ENCODE measurements at places on chromosomes 2 and 18. TPM values are rescaled to one million over a fixed set of nuclear protein-coding genes. Genes with fewer than 3 reads are reported as not detected.
A peak's percentile ranks its signal among the peaks of the same experiment; 100 is the strongest.

The GPAT2 gene
- not detected for total RNA-seq

The EGR4 gene
- not detected for total RNA-seq

GRCh38 chr2:229376866-229377265 lies 105.8 kb upstream of the PID1 start:
- peaks cover 1% of the 10 kb centered on the region for H3K27me3 ChIP-seq
- DNase-seq = no peak
- H3K4me3 ChIP-seq = no peak overlapping the region
- no peak overlapping the region for H3K27ac ChIP-seq

DNA sequence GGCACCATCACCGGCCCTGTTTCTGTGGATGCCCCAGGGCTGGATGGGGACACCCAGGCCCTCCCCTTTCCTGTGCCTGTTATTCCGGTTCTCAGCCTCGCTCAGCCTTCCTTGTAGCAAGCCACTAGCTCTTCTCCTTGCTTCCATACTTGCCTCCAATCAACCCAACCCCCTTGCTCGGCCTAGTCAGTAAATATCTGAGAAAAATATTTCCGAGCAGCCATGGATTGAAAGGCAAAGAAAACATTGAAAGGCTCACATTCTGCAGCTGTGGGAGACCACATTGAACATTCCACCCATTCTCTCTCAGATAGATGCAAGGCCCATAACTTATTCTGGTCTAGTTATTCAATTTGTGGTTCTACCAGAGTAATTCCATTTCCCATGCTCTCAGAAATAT lies 114.9 kb downstream of the SPP2 start:
- peaks cover 69% of the 10 kb centered on the region for H3K4me1 ChIP-seq
- H3K4me3 ChIP-seq = peak overlapping the region; percentile 8
- H3K27me3 ChIP-seq = no peaks in the 10 kb centered on the region
- peak overlapping the region; percentile 96 for H3K27ac ChIP-seq
- no peaks in the 10 kb centered on the region for H3K36me3 ChIP-seq

The MAL gene
- total RNA-seq = not detected

GRCh38 chr2:72782520-72782919 lies 43.3 kb downstream of the EXOC6B start:
- no peaks in the 10 kb centered on the region for H3K27me3 ChIP-seq
- DNase-seq = no peak
- no peak overlapping the region for H3K4me3 ChIP-seq
- H3K4me1 ChIP-seq = peaks cover 25% of the 10 kb centered on the region
- no peak overlapping the region for H3K27ac ChIP-seq

The LAMA1 gene
- total RNA-seq = 3.9 TPM

DNA sequence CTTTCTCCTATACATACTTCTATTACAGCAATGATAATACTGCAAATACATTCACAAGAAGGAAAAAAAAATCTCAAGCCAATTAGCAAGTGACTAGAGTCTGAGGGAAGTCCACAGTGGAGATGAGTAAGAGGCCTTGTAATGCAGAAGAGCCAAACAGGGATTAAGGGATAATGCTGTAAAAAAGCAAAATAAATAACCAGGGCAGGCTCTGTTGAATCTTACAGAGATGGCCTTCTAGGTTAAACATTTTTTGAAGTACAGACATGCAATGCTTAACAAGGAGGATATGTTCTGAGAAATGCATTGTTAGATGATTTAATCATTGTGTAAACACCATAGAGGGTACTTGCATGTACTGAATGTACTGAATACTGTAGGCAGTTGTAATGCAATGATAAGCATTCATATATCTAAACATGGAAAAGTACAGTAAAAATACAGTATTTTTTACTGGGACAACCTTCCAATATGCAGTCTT lies 122.1 kb upstream of the RMDN2 start:
- peak overlapping the region; percentile 13 for H3K4me3 ChIP-seq
- H3K27me3 ChIP-seq = no peaks in the 10 kb centered on the region
- DNase-seq = no peak

- H3K4me1 ChIP-seq = no peaks in the 10 kb centered on the region
- peaks cover 2% of the 10 kb centered on the region for H3K27me3 ChIP-seq
- no peak for DNase-seq
These were observed 117.6 kb downstream of the FAM124B start for GRCh38 chr2:224284134-224284946.

DNA sequence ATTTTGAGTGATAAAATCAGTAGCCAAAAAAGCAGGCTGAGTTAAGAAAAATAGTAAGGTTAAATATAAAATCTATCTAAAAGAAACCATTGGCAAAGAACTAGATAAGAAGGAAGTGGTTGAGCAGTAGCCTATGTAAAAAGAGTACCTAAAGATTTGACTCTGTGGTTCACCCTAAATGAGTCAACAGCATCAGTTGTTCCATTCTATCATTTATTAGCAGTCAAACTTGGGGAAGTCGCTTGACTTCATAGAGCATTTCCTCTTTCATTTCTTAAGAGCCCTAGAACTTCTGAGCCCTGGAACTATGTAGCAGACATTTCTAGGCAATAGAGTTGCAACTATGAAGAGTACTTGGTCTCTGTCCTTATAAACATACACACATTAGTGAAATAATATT lies 381.7 kb downstream of the NUP35 start:
- no peaks in the 10 kb centered on the region for H3K4me1 ChIP-seq
- no peak overlapping the region for H3K4me3 ChIP-seq
- no peak overlapping the region for H3K27ac ChIP-seq
- DNase-seq = no peak
- peaks cover 4% of the 10 kb centered on the region for H3K27me3 ChIP-seq

GRCh38 chr2:118969734-118970395 lies 27.9 kb downstream of the MARCO start:
- DNase-seq = no peak
- no peaks in the 10 kb centered on the region for H3K4me1 ChIP-seq
- H3K36me3 ChIP-seq = no peaks in the 10 kb centered on the region
- no peak overlapping the region for H3K4me3 ChIP-seq
- no peak overlapping the region for H3K27ac ChIP-seq

GRCh38 chr2:127314193-127314988 lies 20.4 kb upstream of the ERCC3 start:
- H3K27ac ChIP-seq = no peak overlapping the region
- DNase-seq = no peak
- no peak overlapping the region for H3K4me3 ChIP-seq

- no peak for DNase-seq
- no peaks in the 10 kb centered on the region for H3K4me1 ChIP-seq
- H3K4me3 ChIP-seq = no peak overlapping the region
- H3K36me3 ChIP-seq = no peaks in the 10 kb centered on the region
These were observed 87.2 kb upstream of the YWHAQ start for GRCh38 chr2:9717886-9718451.

DNA sequence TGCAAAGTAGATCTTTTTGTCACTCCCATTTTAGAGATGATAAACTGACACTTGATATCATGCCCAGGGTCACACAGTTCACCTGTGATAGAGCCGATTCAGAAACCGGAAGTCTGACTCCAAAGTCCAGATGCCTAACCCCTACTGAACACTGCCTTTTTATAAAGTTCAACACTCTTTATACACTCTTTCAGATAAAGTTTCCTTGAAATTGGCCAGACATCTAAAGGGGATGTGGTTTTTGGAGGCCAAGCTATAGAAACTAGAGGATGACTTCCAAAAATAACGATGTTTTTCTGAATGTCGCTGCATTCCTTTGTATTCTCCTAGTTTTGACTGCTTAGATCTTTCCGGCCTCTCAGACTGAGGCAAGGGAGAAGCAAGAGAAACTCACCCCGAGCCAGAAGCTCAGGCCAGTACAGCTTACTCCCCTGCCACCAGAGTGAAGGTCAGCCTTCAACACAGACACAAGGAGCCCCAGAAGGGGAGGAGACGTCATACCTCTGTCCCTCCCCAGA lies 61.8 kb downstream of the NRP2 start:
- no peak overlapping the region for H3K4me3 ChIP-seq
- peaks cover 20% of the 10 kb centered on the region for H3K4me1 ChIP-seq
- no peak for DNase-seq
- H3K27ac ChIP-seq = peak overlapping the region; percentile 76

- H3K36me3 ChIP-seq = peaks cover 22% of the 10 kb centered on the region
- H3K27me3 ChIP-seq = no peaks in the 10 kb centered on the region
- no peaks in the 10 kb centered on the region for H3K4me1 ChIP-seq
- H3K27ac ChIP-seq = no peak overlapping the region
These were observed 16.9 kb upstream of the RNU4ATAC start for GRCh38 chr2:121513597-121514333.

DNA sequence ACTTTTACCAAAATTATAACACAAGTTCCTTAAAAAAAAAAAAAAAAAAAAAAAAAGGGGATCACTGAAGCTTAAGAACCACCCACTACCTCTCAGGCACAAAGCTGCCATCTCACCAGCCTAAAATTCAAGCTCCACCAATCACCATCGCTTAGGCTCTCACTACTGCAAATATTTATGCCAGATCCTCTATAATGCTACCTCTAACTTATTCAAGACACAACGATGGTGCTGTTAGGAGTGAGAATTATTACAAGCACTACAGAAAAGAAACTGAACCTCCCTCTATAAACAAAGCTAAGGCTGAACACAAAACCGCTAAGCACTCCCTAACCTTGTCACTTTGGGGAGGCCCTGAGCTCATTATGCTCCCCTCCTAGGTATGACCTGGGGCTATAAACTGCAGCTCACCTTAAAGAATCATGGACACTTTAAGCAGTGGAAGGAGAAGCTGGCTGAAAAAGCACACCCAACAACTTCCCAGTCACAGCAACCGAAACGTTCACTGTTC lies 3.6 kb downstream of the FZD5 start:
- H3K36me3 ChIP-seq = peaks cover 2% of the 10 kb centered on the region
- peaks cover 24% of the 10 kb centered on the region for H3K27me3 ChIP-seq
- no peak overlapping the region for H3K4me3 ChIP-seq
- H3K27ac ChIP-seq = no peak overlapping the region
- H3K4me1 ChIP-seq = peaks cover 34% of the 10 kb centered on the region

GRCh38 chr2:225994748-225995405 lies 595.4 kb downstream of the NYAP2 start:
- no peaks in the 10 kb centered on the region for H3K36me3 ChIP-seq
- no peaks in the 10 kb centered on the region for H3K27me3 ChIP-seq
- peaks cover 18% of the 10 kb centered on the region for H3K4me1 ChIP-seq
- DNase-seq = no peak
- peak overlapping the region; percentile 9 for H3K27ac ChIP-seq

- H3K27me3 ChIP-seq = peaks cover 9% of the 10 kb centered on the region
These were observed 104.7 kb downstream of the GPR39 start for GRCh38 chr2:132521341-132521740.

The ACMSD gene
- not detected for total RNA-seq

DNA sequence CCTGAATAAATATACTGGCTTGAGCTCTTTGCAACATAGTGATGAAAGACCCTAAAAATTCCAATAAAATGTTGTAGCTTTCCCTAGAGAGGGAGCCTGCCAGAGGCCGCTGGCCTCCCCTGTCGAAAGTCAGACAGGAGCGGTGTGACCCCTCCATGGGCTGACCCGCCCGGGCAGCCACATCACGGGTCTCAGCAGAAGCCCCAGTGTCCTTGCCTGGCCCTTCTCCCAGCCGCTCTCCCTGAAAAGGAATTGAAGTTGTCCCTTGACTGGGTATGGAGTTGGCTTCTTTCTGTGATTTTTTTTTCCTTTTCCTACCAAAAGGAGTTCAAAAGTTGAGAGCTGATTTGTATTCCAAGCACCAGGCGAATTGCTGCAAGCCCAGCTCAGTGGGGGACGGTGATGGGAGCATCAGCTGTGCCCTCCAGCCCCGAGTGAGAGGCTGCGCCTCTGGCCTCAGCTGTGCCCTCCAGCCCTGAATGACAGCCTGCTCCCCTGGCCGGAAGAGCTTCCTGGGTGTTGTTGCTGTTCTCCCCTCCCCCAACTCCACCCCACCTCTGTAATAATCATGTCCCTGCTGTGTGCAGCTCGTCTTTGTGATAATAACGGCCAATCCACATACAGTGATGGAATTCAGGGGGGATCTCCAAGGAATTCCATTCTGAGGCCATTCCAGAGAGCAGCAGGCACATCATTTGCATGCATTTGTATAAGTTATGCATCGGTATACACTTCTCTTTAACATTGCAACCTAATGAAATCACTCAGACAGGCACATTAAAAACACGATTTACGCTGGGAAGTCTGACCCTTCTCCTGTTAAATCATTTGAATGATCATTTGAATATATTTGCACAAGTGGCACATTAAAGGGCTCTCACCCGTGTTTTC lies 501.0 kb downstream of the EIPR1 start:
- H3K36me3 ChIP-seq = no peaks in the 10 kb centered on the region
- no peaks in the 10 kb centered on the region for H3K4me1 ChIP-seq
- peaks cover 5% of the 10 kb centered on the region for H3K27me3 ChIP-seq
- H3K27ac ChIP-seq = no peak overlapping the region
- no peak for DNase-seq

The PLGLB1 gene
- 1.8 TPM for total RNA-seq

- H3K27me3 ChIP-seq = no peaks in the 10 kb centered on the region
- H3K36me3 ChIP-seq = no peaks in the 10 kb centered on the region
- H3K27ac ChIP-seq = no peak overlapping the region
- DNase-seq = no peak
These were observed 17.8 kb downstream of the CFAP210 start for GRCh38 chr2:169676357-169676756.

DNA sequence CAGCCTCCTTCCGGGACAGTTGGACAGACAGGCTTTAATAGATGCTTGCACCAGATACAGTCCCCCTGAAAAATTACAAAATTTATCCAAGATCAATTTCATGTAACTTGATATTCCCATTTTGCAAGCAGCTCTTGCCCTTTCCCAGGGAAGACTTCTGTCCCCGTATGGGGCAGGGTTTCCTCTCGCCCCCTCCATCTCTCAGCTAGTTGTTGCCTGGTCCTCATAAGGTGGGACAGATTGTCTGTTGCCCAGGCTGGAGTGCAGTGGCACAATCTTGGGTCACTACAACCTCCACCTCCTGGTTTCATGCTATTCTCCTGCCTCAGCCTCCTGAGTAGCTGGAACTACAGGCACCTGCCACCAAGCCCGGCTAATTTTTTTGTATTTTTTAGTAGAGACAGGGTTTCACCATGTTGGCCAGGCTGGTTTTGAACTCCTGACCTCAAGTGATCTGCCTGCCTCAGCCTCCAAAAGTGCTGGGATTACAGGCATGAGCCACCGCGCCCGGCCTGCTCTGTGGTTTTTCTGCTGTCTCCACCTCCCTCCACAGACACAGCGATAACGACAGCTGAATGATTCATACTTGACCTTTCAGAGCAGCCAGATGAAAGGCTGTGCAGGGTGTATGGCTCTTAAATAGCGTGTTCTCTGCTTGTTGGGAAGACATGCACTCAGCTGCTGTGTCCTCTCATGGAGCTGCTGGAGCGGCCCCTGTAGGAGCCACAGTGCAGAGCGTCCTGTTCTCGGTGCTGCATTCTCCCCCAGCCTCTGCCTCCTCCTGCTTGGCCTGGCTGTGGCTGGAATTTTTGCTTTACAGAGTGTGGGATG lies 61.4 kb downstream of the TTC39C start:
- H3K4me3 ChIP-seq = no peak overlapping the region
- H3K4me1 ChIP-seq = peaks cover 9% of the 10 kb centered on the region
- H3K36me3 ChIP-seq = no peaks in the 10 kb centered on the region
- H3K27me3 ChIP-seq = no peaks in the 10 kb centered on the region

- peak; percentile 56 for DNase-seq
- H3K36me3 ChIP-seq = no peaks in the 10 kb centered on the region
- H3K27me3 ChIP-seq = peaks cover 1% of the 10 kb centered on the region
- no peak overlapping the region for H3K27ac ChIP-seq
- no peak overlapping the region for H3K4me3 ChIP-seq
These were observed 47.7 kb downstream of the MYO7B start for GRCh38 chr2:127582863-127583861.
